Left lobe of liver (tissue), 2 donors: ENCODE measurements at places on chromosomes 12 and 14.

DNA sequence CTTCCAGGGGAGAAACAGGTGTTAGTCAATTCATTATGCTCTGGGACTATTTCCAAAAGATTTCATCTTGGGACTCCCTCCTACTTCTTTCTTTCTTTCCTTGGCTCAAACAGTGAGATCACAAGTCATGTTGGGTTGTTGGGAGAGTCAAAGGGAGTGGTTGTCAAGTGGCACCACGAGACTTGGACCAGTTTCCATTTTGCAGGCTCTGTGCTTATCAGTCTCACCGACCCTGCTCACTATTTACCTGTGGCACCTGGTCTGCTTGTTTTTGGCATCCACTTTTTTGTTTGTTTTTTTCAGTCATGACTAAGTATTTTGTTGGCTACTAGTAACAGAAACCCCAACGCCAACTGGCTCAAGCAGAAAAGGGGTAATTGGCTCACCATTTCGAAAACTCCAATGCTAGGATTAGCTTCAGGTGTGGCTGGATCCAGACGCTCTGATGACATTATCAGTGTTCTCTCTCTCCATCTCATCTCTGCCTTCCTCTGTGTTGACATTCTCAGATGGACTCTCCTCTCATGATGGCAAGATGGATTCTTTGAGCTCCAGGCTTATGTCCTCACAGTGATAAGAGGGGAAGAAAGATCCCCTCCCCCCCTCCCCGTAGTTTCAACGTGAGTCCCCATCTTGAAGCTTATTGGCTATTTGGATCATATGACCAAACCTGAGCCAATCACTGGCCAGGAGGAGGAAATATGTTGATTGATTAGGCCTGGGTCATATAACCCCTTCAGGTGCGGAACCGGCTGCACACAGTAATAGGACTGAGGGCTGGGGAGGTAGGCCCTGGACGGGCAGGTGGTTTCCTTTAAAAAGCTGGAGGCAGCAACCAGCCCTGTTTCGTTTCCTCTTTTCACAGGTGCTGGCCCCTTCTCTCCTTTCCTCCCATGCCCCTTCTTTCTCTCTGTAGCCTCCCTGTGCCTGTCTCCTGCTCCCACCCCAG, 84.2 kb downstream of the AACS start:
- no peak for DNase-seq

- no peak for DNase-seq
These were observed 3.3 kb downstream of the TMTC2 start for GRCh38 chr12:82690006-82690405.

GRCh38 chr12:120497524-120498150, 1.7 kb downstream of the DYNLL1 start:
- DNase-seq, result no peak

DNA sequence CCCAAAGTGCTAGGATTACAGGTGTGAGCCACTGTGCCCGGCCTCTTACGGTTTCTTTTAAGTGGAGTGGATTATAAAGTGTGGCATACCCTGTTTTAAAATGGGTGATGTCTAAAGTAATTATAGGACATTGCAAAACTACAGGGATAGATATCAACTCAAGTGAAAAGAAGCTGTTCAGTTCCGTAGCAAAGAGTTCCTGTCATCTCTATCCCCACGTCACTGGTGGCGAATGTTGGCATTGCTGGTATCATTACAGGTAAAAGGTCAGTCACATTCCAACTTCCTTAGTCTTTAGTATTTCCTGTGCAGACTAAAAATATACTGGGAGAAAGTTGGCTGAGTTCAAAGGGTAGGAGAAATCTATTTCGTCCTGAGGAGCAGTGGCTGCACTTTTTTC, 95.6 kb upstream of the SLC38A2 start:
- DNase-seq, result no peak

- DNase-seq, result no peak
These were observed 20.3 kb upstream of the DHRS4 start for GRCh38 chr14:23933108-23933741.

- no peak for DNase-seq
These were observed 73.1 kb upstream of the RAP1B start for GRCh38 chr12:68537571-68537970.

GRCh38 chr14:90398315-90398839, 1.5 kb downstream of the CALM1 start:
- peak; percentile 52 for DNase-seq

GRCh38 chr14:70416725-70417349, at the start of gene SYNJ2BP:
TSS of gene SYNJ2BP (minus strand) at chr14:70417090. CDS start at chr14:70416963, 127 bp downstream.
- DNase-seq, result peak; percentile 94

DNA sequence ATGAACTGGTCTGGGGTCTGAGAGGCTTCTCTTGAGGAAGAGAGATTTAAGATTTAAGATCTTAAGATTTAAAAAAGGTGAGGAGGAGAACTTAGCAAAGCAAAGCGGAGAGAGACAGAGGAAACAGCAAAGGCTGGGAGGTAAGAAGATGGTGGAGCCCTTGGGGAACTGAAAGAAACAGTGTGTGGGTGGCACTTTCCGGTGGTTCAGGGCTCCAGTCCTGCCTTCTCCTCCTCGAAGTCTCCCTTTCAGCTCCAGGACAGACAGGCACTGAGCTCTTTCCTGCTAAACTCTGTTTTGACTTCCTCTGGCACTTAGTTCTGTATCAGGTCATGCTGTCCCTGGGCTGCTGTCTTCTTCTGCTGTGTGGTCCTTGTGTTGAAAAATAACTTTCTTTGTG, 298.7 kb upstream of the SRRM4 start:
- DNase-seq, result no peak

DNA sequence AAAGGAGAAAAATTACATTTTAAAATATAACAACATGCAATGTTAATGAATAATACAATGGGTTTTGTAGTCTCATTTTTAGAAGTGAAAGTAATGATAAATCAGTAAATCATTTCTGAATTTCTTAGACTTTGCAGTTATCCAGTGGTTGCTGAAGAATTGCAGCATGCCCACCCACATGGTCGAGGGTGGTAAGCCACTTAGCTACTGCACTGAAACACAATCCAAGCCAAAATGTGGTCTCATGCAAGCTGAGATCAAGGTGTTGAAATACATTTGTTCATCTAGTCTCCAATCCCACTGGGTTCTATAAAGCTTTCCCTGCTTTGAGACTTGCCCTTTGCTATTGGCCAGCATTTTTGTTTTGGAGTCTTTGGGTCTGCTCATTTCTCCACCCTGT, 247.9 kb downstream of the NELL2 start:
- no peak for DNase-seq

DNA sequence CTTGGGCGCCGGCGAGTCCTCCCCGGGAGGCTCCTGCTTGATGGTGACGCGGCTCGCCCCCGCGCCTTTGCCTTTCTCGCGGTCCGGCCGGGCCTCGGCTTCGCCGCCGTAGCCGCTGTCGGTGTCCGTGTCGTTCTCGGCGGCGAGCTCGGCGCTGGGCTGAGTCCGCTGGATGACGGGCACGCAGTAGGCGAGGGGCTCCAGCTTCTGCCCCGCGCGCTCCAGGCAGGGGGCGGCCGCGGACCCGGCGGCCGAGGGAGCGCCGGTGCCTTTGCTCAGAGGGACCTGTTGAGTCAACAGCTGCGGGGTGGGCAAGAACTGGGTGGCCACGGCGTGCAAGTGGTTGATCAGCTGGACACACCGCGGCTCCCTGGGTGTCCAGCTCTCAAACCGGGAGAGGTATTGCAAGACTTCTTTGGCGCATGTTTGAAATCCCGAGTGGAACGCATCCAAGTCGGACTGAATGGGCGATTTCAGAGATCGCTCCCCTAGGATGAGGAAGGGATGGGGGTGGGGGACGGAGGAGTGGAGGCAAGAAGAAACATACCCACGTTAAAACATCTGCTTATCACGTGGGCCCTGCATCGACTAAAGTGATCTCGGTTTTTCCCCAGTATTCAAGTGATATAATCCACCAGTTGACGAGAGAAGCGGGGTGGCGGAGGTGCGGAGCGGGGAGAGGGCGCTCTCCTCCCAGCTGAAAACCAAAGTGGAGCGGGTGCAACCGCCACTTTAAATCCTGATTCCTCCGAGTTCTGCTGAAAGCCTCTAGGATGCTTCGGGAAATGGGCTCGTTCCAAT, 2.0 kb downstream of the BHLHE41 start:
- peak; percentile 52 for DNase-seq

- DNase-seq, result no peak
These were observed 172.3 kb upstream of the STXBP6 start for GRCh38 chr14:25222256-25222655.

DNA sequence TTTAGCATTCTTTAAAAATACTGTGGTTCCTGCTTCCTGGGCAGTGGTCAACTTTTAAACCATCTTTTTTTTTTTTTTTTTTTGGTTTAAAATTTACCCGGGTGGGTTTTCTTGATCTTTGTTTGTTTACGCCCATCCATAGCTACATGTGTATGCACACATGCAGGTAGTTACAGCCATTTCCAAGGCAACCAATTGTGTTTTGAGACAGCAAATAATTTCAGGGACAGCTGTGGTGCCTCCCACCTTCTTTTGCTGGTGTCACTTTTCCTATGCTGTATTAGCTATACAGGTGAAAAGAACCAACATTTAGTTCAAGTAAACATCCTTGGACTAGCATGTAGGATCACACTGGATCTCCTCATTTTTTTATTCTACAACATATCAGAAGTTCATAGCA, 52.0 kb upstream of the PSMA6 start:
- DNase-seq, result no peak

DNA sequence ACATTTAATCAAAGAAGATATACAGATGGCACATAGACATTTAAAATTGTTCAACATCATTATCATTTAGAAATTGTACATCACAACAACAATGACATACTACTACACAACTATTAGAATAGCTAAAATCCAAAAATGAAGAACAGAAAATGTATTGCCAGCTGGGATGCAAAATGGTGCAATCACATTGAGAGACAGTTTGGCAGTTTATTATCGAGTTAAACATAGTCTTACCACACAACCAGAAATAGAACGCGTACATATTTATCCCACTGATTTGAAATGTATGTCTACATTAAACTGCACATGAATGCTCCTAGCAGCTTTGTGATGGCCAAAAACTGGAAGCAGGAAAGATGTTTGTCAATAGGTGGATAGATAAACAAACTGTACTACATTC, 791.5 kb upstream of the MGAT4C start:
- DNase-seq, result no peak

DNA sequence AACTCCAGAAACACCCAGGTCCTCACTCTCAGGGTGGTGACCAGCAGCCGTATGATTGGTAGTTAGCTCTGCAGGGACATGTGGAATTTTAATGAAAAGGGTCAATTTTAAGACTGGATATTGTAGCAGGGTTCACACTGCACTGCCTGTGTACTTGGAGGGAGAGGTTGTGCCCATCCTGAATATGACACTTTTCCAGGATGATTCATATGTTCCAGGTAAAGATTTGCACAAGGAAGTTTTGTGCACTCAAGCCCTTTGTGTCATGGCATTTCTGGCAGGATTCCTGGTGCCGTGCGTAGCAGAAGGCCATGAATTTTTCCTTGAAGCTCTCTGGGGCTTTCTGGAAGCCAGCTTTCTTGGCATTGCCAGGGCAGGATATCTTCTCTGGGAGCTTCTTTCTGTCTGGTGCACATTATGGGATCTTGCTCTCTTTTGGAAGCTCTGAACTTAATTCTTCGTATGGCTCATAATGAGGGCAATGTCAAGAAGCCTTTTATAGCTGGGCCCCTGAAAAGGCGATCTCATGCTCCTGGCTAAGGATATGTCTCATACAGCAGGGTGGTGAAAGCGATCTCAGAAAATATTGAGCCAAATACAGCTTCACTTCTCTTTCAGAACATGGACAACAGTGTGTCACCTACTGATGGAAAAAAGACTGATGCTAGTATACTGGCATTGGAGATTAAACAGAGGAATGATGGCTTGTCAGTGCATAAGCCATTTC, 1133.9 kb downstream of the AACS start:
- no peak for DNase-seq

GRCh38 chr14:97592341-97592980, 795.3 kb downstream of the VRK1 start:
- DNase-seq, result no peak
